ENCODE measurements at places on chromosomes 12 and 14.

DNA sequence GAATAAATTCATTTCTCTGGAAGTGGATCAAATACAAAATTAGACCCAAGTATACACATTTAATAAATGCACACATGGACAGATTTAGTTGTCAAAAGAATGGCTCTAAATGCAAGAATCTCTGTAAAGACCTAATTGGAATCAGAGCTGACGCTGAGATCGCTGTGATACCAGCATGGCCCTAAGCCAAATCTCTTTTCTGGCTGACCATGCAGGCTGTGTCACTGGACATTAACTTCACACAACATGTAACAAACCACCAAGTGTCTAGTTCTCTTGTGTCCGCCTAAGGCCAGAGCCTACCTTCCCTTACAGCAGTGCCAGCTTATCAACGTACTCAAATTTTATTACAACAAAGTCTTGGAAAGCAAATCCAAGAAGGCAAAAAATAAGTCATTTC lies 127.5 kb downstream of the MED13L start:
- DNase-seq: no peak

DNA sequence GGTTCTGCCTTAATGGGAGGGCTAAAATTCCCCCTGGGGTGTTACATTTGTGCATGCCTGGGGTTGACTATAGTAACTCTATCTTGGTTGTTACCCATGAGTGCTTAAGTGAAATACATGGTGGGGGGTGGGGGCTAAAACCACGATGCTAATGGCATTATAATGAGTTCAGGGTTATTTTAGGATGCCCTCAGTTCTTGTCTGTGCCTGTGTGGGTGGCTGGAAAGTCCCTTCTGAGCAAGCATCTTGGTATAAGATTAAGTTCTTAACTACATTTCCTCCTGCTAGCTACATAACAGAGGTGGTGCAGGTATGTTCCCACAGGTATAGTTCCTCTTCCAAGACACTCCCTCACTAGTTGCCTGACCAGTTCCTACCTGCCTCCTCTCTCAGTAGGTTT lies 822.3 kb downstream of the LRFN5 start:
- DNase-seq: no peak

- DNase-seq: no peak
Observed at GRCh38 chr12:109433618-109434017, 43.5 kb downstream of the KCTD10 start.

GRCh38 chr12:44775901-44776300 lies 100.2 kb downstream of the NELL2 start:
- no peak for DNase-seq
